ENCODE measurements at places on chromosomes 13 and 19. TPM values are rescaled to one million over a fixed set of nuclear protein-coding genes. Genes with fewer than 3 reads are reported as not detected.

Gene TDRD3
- total RNA-seq, result 18.3 TPM

Gene NPAS1
- 0.28 TPM for total RNA-seq

Gene CACNG6
- 0.83 TPM for total RNA-seq

Gene IRGC
- total RNA-seq, result not detected

Gene MAB21L1
- total RNA-seq, result 0.43 TPM

Gene CERS1
- 0.85 TPM for total RNA-seq

Gene SYNGR4
- total RNA-seq, result not detected

Gene KLK13
- total RNA-seq, result not detected

Gene ZNF582
- 2.0 TPM for total RNA-seq

Gene EPSTI1
- total RNA-seq, result 3.1 TPM

Gene ZNF841
- 24.2 TPM for total RNA-seq

Gene DZIP1
- total RNA-seq, result 22.5 TPM
